ENCODE measurements at places on chromosomes 5 and 9.

DNA sequence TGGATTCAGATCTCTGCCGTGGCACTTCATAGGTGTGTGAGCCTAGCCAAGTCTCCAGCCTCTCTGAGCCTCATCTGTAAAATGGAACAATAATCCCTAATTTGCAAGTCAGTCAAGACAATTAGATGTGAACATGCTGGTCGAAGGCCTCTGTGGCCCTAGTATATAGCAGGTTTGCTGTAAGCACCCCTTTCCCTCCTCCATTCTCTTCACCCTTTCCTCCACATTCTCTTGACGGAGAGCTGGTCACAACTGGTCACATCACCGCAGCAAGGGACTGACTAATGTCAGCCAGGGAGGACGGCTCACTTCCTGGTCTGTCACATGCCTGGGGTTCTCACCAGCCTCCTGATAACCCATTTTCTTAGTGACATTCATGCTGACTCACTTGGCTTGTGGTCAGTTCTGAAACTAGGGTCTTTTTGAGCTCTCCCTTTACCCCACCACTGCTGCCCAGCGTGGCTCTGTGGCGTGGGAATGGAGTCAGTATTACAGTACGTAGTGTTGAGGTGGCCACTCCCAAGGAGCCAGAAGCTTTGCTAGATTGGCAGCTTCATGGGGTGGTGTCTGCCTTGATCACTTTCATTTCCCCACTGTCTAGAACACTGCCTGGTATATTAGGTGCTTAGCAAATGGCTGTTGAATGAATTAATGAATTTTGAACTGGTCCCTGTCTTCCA, 47.8 kb downstream of the ERGIC1 start:
- DNase-seq = no peak

DNA sequence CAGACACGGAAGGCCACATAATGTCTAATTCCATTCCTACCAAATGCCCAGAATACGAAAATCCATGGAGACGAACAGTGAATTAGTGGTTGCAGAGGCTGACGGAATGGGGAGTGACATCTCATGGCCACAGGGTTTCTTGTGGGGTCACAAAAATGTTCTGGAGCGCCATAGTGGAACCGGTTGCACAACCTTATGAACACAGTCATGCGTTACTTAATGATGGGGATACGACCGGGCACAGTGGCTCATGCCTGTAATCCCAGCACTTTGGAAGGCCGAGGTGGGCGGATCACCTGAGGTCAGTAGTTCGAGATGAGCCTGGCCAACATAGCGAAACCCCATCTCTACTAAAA, 26.0 kb upstream of the TTLL11 start:
- DNase-seq = no peak

- no peak for DNase-seq
These were observed 15.1 kb downstream of the RABGAP1 start for GRCh38 chr9:122955961-122956360.

DNA sequence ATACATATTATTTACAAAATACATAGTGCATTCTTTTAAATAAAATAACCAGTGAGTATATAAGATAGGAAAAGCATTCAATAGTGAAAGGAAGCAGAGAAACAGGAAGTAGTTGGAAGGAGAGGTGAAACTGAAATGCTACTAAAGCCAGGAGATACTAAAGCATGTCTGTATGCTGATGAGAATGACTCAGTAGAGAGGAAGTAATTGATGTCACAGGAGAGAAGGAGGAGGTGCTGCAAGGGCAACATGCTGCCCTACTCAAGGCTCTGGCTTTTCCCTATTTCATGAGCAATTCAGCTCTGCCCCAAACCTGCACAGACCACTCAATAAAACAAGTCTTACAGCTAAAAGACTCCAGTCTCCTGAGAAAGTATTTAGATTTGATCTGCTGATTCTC, 108.5 kb upstream of the TXNDC8 start:
- DNase-seq = no peak

DNA sequence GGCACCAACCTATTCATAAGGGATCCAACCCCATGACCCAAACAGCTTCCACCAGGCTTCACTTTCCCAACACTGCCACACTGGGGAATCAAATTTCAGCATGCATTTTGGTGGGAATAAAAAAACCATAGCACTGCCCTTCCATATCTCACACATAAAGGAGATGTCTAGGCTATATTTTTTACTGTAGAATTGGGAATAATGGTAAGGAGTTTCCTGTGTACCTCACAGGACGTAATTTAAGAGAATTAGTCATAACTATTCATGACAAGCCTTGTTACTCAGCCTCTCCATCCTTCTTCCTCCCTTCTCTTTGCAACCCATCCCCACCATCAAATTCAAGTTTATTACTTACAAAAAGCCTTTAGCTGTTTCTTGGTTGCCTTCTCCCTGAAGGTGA, 352.1 kb downstream of the MLLT3 start:
- DNase-seq = no peak

GRCh38 chr9:91677822-91678436, 254.3 kb upstream of the NFIL3 start:
- DNase-seq = no peak

DNA sequence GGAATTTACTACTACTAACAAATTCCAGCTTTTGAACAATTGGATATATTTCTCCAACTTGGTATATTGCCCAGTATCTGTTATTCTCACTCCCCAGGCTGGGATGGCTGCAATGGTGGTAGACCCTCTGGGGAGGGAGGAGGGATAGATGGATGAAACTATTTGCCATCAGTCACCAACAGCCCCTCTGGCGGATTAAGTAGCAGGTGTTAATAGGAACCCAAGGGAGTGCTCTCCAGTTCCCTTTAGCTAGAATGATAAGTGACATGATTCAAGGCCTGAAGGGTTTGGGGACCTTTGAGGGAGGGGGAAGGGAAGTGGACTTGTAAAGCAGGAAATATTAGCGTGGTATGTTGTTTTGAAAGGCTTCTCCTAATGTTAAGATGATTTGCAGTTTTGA, 824.0 kb upstream of the ARRDC3 start:
- no peak for DNase-seq

DNA sequence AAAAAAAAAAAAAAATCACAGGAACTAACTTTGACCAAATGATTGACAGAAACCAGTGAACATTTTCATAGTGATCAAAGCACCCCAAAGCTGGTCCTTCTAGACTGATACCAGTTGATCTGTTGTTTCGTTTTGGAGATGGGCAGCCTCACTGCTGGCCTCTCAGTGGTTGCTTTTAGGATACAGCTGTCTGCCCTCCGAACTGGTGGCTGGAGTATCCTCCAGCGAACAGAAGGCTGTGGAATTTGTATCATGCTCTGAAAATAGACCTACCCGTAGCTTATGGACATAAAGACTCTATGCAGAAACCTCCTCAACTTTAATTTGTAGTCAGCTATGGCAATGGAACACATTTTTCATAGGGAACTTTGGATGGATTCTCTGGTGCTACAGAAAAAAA, 49.0 kb downstream of the DCP2 start:
- DNase-seq = no peak

GRCh38 chr9:112097712-112098688, 77.1 kb downstream of the SUSD1 start:
- DNase-seq = peak; percentile 32

DNA sequence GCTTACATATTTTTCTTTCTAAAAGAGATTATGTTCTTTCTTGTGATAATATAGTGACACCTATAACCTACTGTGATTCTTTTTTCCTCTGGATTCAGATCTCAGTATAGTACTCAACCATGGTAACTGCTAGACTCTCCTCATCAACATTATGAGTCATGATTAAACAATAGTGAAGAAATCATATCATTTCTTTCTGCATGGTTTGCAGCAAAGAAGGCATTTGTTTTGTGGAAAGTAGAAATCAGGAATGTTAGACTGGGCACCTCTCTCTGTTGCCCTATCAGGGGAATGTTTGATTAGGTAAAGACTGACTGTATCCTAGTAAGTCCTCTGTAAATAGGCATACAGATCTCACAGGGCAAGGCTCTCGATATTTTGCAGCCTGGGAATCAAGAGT, 25.6 kb upstream of the SMC2 start:
- DNase-seq = no peak

DNA sequence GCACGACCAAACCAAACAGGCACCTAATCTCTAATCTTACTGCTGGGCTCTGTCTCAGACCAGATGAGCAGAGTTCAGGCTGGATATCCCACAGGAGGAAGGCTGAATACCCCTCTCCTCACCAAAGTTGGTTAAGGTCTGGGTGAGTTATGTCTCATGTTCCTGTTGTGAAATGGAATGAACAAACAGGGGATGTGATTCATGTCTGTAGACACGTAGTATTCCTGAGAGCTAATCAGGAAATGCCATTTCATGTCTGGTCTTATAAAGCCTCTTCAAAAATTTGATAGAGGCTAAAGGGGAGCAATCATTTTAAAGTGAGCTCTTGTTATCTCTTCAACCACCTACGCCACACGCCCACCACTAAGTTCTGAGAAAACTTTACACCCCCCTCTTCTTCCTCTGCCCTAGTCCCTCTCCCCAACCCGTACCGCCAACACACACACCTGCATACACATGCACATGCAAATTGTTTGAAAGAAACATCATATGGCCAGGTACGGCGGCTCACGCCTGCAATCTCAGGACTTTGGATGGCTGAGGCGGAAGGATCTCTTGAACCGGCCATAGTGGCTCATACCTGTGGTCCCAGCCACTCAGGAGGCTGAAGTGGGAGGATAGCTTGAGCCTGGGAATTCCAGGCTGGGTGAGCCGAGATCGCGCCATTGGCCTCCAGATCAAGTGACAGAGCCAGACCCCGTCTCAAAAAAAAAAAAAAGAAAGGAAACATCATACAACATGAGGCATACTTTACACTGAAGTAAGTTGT, 69.8 kb upstream of the RAI14 start:
- no peak for DNase-seq

- no peak for DNase-seq
These were observed 110.0 kb downstream of the LURAP1L start for GRCh38 chr9:12884736-12885395.

DNA sequence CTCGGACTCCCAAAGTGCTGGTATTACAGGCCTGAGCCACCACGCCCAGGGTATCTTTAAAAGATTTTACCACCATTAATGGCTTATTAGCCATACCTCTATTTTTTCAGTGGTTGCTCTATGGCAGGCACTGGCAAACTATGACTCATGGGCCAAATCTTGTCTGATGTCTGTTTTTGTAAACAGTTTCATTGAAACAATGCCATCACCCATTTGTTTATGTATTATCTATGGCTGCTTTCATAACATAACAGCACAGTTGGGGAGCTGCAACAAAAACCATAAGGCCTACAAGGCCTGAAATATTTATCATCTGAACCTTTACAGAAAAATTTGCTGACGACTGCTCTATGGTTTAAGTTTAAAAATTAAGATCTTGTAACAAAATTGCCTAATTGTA, 66.8 kb downstream of the SLC38A9 start:
- DNase-seq = no peak

DNA sequence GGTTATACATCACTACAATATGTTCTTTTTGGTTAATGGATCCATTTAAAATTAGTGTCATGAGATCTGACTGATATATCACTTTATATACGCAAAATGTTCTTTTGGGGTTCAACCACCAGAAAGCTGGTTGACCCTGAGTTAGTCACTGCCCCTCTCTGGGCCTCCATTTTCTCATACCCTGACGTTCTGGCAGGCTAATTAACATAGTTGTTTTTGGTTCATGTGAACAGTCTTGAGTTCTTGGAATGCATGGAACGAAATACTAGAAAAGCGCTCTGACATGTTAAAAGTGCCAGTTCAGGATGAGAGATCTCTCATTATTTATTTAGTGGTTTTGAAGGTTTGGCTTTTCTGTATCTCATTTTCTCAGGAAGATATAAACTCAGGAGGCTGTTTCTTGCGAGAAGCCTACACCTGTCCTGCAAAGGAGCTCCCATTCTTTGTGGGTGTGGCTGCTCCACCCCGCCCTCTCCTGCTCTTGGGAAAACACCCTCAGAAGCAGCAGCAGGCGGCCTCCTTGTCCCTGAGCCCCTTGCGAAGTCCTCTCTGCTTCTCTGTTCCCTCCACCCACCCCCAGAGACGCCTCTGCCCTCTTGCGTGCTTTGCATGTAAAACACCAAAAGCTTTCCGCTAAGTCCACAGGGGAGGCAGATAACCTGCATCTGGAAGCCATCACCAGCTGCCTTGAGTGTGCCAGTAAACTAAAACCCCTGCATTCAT, 302.4 kb upstream of the PANK3 start:
- DNase-seq = no peak

GRCh38 chr9:126556560-126557250, 57.0 kb upstream of the LMX1B start:
- no peak for DNase-seq

DNA sequence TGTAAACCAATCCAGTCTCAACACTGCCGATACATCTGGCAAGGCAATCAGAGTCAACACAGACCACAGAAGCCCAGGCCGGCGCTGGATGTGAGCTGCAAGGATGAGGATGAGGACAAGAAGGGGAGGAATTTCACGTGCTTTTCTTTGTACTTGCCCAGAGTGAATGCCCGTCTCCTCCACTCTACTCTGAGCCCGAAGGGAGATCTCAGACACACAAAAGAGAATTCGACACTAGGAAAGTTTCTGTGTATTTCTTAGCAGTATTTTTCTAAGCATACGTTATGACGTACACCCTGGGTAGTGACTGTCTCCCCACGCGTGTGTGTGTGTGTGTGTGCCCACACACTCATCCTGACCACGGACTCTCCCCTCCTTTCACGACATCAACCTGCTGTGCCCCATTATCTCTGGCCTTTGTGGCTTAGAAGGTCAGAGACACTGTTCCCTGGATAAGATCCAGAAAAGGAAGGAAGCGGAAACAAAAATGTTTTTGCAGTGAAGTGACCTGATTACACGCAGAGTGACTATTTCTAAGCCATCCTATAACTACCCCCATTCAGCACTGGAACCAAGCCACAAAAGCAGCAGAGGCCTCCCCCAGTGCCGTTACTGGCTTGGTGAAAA, 227.3 kb upstream of the DAPK1 start:
- DNase-seq = no peak

DNA sequence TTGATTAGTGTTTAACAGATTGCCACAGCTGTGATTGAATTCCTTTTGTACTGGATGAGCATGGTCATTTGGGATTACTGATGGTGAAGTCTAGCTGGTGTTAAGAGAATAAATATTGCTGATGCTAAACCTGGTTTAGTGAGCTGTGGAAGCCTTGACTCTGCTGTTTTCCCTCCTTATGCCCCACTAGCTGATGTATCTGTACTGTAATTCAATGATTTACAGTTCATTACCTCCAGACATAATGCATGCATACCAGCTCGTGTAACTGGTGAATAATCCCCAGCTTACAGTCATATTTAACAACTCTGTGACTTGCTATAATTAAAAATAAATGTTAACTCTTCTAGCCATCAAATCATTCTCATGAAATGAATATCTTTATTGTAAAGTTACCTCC, 1.7 kb upstream of the CMYA5 start:
- no peak for DNase-seq

All from activated T-helper 9 cell treated with anti-CD3 and anti-CD28 coated beads, Interleukin-2, amount 50 U/mL, for 16 hours (primary cell).